ENCODE measurements at places on chromosomes 1 and 21.
A peak's percentile ranks its signal among the peaks of the same experiment; 100 is the strongest.

DNA sequence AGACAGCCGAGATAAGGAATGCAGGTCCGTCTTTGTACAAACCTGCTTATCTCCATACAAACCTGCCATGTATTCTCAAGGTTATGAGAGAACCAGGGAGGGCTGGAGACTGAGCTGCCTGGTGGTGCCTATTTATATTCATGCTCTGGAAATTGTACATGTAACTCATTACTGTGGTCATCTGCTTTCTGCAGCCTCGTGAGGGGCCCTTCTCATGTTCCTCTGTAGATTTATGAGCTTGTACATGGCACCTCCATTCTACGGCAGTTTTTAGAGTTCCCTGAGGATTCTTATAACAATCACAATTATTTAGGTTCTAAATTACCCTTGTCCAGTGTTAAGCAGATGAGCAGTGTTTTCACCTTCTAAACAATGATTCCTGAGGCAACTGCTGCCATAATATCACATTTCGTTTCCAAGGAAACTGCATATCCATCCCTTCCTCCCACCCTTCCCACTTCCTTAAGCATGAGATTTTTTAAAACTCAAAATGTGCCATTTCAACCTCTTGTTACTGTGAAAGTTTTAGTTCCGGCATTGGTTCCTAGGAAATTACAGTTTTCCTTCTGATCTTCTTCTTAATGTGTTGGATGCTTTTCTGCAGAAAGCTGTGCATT lies 112.1 kb downstream of the ST6GALNAC3 start:
- no peak for DNase-seq

DNA sequence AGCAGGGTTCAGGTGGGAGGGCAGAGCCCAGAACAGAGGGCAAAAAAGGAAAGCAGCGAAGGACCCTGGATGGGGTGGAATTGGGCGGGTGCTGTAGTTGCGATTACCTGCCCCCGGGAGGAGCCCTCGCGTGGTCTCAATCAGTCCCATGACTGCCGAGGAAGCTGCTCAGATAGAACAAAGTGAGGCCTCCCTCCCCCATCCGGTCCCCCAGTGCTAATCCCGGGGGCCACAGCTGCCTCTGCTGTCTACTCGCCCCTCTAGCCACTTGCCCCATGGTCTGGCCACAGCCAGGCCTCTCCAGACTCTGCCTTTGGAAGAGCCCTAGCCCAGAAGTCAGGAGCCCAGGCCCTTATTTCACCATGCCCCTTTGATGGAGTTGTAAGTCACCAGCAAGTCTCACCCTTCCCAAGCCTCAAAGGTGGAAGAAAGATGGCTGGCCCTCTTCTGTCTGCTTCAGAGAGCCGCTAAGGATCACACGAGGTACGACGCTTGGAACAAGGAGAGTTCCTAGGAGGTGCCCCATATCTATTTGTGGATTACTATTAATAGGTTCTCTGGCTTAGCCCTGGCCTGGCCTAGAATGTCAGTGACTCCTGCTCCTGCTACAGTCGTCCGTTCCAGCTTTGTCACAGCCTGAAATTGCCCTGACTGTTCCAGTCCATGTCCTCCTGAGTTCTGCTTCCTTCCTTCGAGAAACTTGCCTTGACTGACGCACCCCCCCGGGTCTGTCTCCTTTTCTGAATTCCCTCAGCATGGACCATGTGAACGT lies 16.4 kb downstream of the ECHDC2 start:
- DNase-seq = peak; percentile 6

DNA sequence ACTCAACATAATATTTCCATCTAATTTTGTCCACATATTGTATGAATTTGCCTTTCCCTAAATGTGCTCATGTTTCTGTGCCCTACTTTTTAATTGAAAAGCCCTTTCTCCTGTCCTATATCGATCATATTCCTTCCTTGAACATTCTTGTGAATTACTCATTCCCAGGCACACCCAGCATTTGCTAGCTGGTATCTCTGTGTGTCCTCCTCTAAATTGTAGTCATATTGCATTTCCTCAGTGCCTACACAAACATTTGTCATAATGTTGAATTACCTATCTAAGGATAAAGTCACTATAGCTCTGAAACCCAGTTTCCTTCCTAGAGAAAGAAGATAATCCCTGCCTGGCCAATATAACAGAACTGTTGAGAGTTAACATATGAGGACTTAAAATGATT lies 39.6 kb upstream of the TBX15 start:
- DNase-seq = no peak

- DNase-seq = no peak
Observed at GRCh38 chr21:31730712-31731055, 1.2 kb downstream of the SCAF4 start.

DNA sequence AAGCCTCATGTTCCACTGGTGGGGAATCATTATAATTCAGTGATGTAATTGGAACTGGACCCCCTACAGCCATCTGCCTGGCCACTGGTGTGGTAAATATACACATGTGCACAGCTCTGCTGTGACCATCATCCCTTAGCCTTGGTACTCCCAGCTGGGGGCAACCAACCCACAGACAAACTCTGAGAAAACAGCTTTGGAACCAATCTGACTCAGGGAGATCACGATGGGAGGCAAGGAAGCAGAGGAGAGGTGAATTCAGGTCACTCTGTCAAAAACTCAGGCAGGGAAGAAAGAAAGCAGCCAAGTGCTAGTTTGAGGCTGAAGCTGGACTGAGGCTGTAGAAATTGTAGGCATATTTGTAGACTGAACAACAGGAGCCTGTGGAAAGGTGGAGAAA lies 197.8 kb upstream of the GALNT2 start:
- no peak for DNase-seq

DNA sequence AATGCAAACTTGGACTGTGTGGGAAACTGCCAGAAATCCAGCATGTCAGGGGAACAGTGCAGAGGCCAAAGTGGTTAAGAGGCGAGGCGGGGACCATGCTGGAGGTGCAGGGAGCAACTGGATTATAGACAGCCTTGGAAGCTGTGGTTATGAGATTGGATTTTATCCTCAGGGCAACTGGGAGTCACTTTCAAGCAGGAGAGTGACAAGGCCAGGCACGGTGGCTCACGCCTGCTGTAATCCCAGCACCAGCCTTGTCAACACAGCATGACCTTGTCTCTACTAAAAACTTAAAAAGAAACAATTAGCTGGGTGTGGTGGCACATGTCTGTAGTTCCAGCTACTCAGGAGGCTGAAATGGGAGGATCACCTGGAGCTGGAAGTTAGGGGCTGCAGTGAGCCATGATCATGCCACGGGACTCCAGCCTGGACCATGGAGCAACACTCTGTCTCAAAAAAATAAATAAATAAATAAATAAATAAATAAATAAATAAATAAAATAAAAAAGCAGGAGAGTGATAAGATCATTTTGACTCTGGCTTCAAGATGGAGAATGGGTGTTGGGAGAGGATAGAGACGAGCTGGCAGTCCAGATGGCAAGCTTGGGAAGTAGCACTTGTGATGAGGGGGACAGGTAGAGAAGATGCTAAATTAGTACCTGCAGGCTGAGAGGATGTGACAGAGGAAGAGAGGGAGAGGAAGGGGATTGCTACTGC lies 3.5 kb downstream of the HAPLN2 start:
- DNase-seq = no peak

DNA sequence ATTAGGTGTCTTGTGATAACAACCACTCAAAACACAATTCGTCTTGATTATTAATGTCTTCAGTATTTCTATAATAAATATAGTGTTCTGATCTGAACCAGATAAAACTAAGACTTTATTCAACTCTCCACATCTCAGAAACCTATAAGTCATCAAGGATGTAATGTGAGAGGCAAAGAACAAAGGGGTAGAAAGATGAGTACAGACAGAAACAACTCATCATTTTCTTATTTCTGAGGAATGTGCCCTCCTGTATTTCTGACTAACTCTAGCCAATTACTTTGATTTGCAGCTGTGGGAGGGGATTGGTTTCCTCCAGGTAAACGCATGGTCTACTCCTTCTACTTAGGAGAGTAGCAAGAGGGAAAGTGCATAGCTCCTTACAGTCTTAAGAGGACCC lies 73.7 kb upstream of the ST6GALNAC5 start:
- no peak for DNase-seq

DNA sequence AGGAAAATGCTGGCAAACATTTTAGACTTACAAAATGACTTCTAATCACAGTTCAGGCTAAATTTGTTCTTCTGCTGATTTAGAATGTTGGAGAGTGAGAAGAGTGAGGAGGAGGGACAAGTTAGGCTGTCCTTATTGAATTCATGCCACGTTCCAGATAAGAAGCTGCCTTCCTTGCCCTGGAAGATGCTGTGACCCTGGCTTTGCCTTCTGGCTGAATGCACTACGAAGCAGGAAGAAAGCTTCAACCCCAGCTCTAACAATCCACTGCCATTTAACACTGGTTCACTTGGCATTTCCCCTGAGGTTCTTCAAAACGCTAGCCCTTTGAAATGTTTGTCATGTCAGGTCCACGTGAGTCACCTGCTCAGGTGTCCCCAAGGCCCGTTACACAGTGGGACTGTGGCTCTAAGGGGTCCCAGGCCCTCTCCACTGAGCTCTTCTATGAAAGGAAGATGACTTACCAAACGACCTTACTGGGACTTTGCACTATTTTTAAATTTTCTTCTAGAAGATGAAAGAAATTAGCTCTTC lies 30.0 kb upstream of the LRRC8C start:
- no peak for DNase-seq

Data from CD4-positive, alpha-beta T cell treated with Interferon gamma for 1 hour (primary cell).